ENCODE measurements at places on chromosomes 3 and 15.

DNA sequence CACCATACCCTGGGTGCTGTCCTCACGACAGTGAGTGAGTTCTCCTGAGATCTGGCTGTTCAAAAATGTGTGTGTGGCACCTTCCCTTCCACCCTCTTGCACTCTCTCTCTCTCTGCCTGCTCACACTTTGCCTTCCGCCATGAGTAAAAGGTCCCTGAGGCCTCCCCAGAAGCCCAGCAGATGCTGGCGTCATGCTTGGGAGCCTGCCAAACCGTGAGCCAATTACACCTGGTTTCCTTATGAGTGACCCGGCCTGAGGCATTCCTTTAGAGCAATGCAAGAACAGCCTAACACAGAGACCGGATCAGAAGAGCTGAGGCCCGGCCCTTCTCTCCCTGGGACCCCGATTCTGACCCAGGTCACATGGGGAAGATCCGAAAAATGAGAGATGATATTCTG, 15.4 kb downstream of the TMEM44 start:
- no peak for DNase-seq

- no peak for DNase-seq
Observed at GRCh38 chr3:44845528-44846520, 15.9 kb upstream of the TMEM42 start.

DNA sequence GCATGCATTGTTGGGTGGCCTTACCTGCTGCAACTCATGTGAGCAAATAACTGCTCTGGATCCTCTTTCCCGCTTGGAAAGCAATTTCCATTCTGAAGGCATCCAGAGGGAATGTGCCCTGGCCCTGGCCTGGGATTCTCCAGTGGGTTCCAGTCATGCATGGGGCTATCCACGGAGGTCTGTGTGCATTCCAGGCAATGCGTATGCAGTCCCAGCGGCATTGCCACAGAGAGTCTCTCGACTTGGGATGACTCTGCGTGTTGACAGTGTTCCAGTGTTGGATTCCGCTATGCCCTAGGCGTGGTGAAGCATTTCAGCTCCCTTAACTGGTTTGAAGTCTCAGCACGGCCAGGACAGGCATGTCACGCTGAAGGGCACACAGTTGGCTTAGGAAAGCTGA, 113.9 kb downstream of the SNRPN start:
- no peak for DNase-seq

- no peak for DNase-seq
Observed at GRCh38 chr3:141422961-141423582, 54.8 kb downstream of the ZBTB38 start.

GRCh38 chr3:36257158-36257852, 123.0 kb upstream of the STAC start:
- no peak for DNase-seq

DNA sequence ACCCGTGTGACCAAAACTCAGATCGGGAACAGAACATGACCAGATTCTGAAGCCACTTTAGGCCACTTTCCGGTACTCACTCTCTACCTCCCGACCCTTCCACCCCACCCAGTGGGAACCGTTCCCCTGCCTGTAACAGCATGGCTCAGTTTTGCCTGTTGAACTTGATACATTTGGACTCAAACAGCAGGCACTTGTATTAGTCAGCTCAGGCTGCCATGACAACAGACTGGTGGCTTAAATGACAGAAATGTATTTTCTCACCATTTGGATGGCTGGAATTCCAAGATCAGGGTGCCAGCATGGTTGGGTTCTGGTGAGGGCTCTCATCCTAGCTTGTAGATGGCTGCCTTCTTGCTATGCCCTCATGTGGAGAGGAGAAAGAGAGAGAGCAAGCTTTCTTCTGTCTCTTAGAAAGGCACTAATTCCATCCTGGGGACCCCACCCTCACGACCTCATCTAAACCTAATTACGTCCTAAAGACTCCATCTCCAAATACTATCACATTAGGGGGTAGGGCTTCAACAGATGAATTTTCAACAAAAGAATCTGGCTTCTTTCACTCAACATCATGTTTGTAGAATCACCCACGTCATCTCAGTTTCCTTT, 9.3 kb upstream of the SSUH2 start:
- no peak for DNase-seq

- no peak for DNase-seq
Observed at GRCh38 chr3:72969766-72970165, 26.8 kb upstream of the PPP4R2 start.

GRCh38 chr15:70870051-70870450, 16.1 kb upstream of the LARP6 start:
- no peak for DNase-seq

GRCh38 chr3:196355668-196356067, 17.5 kb upstream of the TM4SF19 start:
- no peak for DNase-seq

DNA sequence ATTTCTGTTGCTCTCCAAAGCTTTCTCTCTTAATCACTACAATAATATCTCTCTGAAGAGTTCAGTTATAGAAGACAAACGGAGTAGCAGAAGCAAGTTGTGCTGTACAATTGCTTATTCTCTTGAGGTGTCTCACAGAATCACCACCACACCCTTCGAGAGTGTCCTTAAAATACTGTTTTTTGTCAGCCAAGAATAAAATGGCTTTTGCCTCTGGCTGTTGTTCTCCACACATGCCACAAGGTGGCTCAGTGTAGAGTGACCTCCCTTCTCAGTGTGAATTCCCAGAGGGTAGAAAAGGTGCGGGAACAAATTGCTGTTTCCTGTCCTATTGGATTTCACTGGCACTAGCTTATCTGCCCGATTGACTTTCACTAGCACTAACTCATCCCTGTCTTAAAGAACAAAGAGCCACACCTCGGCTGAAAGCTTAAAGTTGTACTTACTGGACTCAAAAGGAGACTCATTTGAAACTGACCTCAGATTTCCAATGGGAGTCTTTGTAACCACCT, 134.2 kb upstream of the SATB1 start:
- DNase-seq: peak; percentile 25

- no peak for DNase-seq
Observed at GRCh38 chr15:66757521-66757920, 55.5 kb downstream of the SMAD6 start.

- DNase-seq: no peak
Observed at GRCh38 chr15:63912061-63912615, 78.4 kb upstream of the HERC1 start.

DNA sequence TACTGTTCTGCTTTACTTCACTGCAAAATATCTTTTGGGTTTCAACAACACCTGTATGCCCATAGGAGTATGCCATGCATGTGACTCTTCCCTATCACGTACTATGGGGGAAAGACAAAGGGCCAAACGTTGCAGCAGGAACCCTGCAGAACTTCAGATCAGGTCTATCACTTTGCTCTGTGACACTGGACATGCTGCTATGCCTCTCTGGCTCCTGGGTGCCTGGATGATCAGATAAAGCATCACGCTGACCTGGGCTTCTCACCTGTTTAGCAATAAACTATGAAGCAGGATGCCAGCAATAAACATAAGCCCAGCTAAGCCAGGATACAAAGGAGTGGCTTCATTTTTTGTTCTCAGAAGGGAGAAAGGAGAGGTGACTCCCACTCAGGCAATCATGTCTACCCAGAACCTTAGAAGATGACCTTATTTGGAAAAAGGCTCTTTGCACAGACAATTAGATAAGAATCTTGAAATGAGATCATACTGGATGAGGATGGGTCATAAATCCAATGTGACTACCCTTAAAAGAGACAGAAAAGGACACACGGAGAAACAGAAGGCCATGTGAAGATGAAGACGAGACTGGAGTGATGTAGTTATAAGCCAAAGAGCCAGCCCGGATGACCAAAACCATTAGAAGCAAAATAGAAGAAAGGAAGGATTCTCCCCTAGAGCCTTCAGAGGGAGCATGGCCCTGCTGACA, 19.3 kb downstream of the POMGNT2 start:
- no peak for DNase-seq

- DNase-seq: no peak
Observed at GRCh38 chr15:79364571-79365240, 53.8 kb downstream of the TMED3 start.

GRCh38 chr3:185714085-185714484, 110.8 kb downstream of the IGF2BP2 start:
- DNase-seq: no peak
